Amniotic epithelial cell (primary cell): ENCODE measurements at places on chromosomes 2 and 18.

DNA sequence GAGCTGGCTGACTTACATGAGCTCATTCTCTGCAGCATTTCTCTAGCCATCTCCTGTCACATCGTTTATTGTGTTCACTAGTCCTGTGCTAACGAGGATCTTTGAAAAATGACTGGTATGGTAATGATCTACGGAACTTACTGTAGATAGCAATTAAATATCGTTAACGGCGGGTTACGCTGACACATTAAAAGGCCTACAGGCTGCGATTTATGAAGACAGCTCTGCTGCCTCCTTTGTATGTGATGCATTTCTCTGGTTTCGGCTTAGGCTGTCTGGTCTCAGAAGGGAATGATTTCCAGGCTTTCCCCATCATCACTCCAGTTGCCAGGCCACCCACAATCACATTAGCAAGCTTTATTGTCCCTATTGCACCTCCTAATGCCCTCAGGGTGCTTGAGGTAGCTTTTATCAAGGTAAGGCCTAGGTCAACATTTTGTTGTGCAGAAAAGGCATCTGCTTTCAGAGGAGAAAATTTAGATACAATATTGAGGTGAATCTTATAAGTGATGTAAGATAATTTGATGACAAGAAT, 284.4 kb downstream of the SOX11 start:
- no peak for DNase-seq

- no peak for DNase-seq
Measured at GRCh38 chr2:196183172-196183473, 11.7 kb upstream of the STK17B start.

DNA sequence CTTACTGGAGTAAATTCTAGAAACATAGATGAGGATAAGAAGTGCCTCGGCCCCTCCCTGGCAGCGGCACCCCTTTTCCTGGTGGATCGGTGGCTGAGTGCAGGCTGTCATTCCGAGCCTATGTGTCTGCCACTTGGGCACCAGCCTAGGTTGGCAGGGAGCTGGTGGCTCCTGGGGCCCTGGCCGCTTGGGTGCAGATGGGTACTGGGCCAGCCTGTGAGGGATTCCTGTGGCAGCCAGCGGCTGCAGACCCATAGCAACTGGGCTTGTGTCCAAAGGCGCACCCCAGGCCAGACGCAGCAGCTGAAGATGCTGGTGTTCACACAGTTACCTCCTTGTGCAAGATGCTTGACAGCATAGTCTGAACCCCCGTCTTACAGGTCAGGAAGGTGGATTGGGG, 2.8 kb downstream of the SNORC start:
- no peak for DNase-seq

- DNase-seq: no peak
Measured at GRCh38 chr2:8478471-8478793, 203.4 kb upstream of the ID2 start.

- DNase-seq: peak; percentile 19
Measured at GRCh38 chr2:200279857-200280256, 26.6 kb upstream of the SPATS2L start.

DNA sequence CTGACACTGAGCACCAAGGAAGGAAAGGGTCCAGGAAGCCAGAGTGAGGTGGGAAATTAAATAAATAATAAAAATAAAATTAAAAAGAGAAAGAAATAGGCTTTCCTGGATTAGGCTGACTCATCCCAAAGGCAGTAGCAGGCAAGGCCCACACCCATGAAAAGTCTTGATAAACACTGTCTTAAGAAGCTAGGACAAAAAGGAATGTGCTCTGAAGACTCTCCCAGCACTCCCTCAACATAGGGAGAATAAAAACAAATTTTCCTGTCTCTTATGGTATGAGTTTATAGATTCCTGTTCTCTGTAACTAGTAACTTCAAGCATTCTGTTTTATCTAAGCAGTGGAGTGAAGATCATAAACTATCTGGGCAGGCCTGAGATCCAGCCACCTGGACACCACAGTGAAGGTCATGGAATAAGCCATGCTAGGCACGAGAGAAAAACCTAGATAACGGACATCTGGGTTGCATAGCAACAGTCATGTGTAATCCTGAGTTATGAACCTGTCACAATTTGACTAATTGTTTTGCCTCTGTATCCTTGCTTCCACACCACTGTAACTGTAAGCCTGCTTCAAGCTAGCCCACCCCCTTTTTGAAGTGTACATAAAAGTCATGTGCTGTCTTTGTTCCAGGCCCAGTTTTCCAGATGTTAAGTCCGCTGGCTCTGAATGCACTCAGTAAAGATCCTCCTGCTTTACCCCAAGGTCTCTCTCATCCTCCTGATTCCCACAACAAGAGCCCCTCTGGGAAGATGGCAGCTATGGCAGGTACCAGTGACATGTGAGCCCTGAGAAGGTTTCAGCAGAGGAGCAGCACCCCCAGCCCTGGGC, 107.8 kb downstream of the NDUFA10 start:
- peak; percentile 11 for DNase-seq

DNA sequence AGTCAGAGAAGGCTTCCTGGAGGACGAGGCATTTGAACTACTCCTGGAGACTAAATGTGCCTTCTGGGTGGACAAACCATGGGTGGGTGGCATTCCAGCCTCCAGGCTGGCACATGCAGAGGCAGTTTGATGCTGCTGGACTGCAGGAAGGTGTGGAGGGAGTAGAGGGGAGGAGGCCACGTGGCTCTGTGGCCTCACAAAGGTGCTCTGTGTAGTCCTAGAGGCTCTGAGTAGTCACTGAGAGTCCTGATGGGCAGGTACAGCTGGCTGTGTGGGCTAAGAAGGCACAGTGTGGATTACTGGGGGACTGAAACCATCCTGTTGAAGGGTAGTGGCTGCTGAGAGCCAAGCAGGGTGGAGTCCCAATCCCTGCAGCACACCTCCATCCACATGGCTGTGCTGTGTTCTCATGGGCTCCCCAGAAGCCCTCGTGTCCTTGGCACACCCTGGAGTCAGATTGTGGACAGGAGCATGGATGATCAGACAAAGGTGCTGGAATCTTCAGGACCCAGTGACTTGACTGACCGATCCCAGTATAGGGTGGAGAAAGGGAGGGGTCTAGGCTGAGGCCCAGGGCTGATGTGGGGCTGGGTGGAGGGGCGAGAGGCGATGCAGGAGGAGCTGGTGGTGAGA, 87.4 kb upstream of the HS6ST1 start:
- DNase-seq: no peak

- peak; percentile 85 for DNase-seq
Measured at GRCh38 chr2:236607471-236608187, 38.0 kb downstream of the ACKR3 start.

DNA sequence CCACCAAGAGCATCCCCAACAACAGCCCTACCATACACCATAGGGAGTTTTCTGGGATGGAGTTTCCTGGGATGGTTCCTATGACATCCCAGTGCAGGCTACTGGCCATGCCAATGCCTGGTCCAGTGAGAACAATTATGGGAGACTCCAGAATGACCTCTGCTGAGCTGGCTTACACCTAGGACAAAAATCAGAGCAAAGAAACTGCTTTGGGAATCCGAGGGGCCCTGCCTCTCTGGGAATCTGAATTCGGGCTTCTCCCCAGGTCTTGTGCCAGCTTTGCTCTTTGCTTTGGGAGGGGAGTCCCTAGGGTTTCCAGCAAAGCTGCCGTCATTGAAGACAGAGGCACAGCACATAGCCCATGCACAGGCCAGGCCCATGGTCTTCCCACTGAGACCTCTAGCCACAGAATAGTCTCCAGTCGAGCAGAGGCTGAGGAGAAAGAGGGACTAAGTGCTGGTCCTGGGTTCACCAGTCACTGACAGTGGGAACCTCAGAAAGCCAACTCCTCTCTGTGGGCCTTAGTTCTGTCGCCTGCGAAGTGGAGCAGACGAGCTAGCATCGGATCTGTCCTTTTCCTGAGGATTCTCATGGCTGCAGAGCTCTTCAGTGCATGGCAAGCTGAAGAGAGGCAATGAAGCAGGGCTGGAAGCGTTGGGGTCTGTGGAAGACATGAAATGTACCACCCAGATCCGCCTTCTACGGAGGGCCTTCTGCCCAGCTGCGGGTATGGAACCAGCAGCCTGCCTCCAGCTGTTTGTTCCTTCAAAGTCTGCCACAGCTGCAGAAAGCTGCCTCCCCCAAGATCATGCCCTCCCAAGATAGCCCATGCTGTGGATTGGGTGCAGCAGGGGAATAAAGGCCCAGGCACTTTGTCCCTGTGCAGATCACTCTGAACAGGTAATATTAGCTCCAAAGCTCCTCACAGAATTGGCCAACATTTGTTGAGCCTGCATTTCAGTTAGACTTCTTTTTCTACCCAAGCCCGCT, 11.2 kb upstream of the LBH start:
- no peak for DNase-seq

- DNase-seq: no peak
Measured at GRCh38 chr2:43361286-43361685, 134.9 kb upstream of the ZFP36L2 start.
